ENCODE measurements at places on chromosomes 5 and 9.
A peak's percentile ranks its signal among the peaks of the same experiment; 100 is the strongest.

DNA sequence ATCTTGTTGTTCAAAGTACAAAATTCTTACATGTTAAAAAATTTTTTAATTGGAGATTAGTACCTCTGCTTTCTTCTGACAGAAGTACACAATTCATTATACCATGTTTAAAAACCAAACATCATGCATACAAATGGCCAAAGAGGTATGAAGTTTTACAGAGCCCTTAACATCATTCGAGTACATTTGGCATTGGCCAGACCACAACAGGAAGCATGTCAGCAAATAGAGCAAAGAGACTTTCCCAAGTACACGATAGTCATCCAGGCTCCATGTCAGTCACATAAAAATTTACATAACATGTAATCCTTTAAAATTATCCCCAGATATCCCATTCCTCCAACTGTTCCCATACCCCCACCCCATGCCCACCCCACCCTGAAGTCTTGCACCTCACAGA, 22.5 kb downstream of the HMGCS1 start:
- DNase-seq = no peak

- DNase-seq = no peak
Measured at GRCh38 chr9:87592554-87593358, 95.1 kb downstream of the DAPK1 start.

GRCh38 chr5:83340511-83340918, 131.0 kb upstream of the VCAN start:
- DNase-seq = no peak

DNA sequence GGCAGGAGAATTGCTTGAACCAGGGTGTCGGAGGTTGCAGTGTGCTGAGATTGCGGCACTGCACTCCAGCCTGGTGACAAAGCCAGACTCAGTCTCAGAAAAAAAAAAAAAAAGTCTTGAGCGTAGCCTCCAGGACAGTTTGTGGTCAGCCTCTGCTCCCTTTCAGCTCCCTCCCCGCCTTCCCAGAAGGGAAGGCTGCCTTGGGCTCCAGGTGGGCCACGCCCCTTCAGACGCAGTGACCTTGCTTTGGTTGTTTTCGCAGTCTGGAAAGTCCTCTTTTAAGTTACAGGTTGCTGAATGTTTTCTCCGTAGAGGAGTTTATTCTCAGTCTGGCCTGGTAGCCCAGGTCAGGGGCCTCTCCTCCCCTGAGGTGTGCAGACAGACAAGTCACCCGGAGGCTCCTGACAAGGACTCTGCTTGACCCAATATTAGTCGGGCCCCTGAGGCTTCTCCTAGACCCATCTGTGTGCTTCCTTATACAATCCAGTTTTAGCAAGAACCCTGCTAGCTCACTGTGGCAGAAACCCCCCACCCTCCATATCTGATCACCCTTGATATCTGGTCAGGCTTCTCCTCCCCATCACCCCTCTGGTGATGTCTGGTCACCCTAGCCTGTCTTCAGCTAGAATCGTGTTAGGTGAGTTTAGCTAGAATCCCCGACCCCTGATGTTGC, 31.6 kb upstream of the N4BP3 start:
- DNase-seq = no peak

- DNase-seq = no peak
Measured at GRCh38 chr5:23072179-23072578, 219.0 kb upstream of the CDH12 start.

DNA sequence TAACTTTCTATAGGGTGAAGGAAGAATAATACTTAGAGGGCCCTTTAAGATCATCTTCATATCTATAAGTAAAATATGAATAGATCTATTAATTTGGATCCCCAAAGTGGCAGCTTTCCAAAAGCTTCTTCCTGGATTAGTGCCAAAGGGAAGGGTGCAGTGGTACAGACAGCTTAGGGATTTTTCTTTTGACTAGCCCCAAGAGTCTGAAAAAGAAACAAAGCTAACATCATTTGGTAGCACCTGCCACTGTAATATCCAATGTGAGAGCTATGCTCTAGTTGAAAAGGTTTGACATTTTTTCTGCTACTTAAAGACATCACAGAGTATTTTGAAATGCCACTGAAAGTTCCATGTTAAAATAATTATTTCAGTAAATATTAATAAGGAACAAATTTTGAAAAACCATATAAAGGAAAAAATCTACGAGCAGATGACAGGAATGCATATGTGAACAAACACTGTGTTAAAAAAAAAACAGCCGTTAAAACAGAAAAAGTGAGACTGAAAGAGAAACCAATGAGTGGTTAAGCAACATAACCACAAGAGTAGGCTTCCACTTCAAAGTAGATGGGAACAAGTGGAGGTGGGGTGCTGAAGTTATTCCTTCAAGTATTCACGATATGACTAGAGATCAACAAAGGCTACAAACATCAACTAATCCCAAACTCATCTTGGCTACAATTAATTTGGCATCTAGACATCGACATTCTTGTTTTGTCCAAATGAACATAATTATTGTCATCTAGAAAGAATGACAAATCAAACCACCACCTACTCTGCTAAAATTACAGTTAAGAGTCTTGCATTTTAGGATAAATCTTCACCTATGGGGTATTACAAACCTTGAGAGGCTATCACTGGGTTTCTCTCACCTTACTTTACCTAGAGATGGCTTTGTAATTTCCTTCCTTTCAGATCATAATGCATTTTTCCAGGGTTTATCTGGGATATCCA, 137.5 kb downstream of the CPLANE1 start:
- peak; percentile 12 for DNase-seq

DNA sequence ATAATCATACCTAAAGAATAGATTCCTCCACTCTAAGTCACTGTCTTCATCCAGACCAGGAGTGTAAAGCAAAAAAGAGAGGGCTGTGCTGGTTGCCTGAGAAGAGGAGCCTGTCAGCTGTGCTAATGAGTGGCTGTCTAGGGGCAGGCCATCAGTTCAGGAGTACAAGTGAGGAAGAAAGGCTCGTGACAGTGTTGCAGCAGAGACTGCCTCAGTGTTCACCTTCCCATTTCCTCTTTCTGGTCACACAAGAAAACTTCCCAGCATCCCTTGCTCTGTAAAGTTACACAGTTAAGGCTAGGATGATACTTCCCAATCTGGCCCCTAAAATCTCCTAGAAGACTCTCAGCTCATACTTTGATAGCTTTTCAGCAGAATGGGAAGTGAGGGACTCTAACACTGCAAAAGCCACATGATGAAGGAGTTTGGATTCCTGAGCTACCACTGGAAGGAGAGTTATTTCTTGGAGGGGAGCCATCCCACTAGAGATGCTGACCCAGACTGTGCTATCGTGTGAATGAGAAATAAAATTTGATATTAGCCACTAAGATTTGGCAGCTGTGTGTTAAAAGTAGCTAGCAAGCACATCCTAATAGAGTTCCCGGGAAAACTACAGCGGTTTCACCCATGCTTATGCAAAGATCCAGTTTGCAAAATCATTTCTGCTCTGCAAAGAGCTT, 67.1 kb downstream of the ADAMTS12 start:
- no peak for DNase-seq

GRCh38 chr5:111954516-111955395, 197.8 kb upstream of the NREP start:
- no peak for DNase-seq

DNA sequence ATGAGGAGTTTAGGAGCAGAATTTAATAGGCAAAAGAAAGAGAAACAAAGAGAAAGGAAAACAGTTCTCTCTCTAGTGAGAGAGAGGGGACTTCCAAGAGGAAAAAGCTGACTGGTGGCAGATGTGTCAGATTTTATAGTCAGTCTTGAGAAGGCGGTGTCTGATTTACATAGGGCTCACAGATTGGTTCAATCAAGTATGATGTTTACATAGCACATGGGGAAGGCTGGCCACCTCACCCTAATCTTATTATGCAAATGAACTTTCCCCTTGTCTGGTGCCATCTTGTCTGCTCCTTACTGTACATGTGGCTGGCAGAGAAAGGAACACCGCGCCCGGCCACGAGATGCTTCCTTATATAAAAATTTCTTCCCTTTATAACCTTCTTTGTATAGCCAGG, 24.7 kb downstream of the UNC13B start:
- no peak for DNase-seq

GRCh38 chr9:112186695-112187094, 11.6 kb upstream of the SUSD1 start:
- no peak for DNase-seq

DNA sequence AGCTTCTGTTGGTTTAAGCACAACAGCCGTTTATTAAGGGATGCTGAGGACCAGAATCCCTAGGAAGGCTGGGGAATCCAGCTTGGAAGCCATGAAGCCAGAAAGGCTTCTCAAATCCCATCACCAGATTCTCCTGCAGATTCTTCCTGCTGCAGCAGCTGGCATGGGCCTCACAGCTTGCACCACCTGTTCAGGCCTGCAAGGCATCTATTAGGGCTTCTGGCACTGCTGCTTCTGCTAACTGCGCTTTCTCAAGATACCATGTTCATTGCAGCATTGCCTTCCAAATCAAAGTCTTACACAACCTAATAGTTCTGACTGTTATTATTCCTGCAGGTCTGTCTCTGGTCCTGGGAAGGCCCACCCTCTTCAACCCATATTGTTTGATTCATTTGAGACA, 51.2 kb upstream of the ZNF366 start:
- no peak for DNase-seq

DNA sequence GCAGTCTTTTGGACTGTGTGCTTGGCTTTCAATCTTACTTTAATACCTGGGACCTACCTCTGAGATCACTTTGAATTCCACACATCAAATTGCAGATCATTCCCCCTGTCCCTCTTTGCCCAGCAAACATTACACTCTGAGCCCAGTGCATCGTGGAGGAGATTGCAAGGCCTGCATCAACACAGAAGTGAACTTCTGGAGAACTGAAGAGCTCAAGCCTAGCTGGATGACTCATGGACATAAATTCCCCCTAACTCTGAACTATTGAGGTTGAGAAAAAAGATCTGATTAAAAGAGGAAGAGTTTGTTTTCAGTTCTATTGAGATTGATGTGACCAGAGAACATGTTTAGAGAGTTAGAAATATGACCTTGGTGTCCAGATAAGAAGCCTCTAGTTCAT, 316.0 kb upstream of the DMAC1 start:
- DNase-seq = no peak

- no peak for DNase-seq
Measured at GRCh38 chr5:29462241-29462640, 1731.2 kb upstream of the CDH6 start.

DNA sequence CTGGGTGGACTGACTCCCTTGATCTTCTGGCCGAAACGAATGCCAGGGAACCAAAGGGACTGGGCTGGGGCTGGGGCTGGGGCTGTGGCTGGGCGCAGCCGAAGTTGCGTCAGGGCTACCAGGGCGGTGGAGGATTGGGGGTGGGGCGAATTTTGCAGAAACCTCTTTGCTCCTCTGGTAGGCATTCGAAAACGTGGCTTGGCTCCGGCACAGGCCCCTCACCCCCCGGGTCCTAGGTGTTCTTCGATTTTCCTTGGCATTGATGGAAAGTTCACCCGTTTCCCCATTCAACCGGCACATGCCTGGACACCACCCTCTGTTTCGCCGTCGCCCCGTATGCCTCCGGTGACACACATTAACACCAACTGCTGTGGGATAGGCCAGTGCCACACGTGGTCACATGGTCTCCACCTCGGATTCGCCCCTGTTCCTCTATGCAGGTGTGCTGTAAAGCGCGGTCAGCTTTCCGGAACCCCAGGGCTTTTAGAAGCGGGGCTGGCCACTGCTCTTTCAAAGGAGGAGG, 477.1 kb downstream of the SPATA31A7 start:
- no peak for DNase-seq

GRCh38 chr9:126474206-126474765, 139.4 kb upstream of the LMX1B start:
- no peak for DNase-seq

GRCh38 chr5:108998216-108998615, 250.5 kb downstream of the FER start:
- no peak for DNase-seq

DNA sequence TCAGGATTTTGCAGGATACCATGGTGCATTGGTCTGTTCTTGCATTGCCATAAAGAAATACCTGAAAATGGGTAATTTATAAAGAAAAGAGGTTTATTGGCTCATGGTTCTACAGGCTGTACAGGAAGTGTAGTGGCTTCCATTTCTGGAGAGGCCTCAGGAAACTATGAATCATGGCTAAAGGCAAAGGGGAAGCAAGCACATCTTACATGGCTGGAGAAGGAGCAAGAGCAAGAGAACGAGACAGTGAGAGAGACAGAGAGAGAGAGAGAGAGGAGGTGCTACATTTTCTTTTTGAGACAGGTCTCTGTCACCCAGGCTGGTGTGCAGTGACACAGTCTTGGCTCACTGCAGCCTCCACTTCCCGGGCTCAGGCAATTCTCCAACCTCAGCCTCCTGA, 43.9 kb downstream of the P4HA2 start:
- no peak for DNase-seq

GRCh38 chr5:136127560-136127959, 5.1 kb upstream of the SMAD5 start:
- DNase-seq = no peak

GRCh38 chr5:13188371-13188770, 756.1 kb downstream of the DNAH5 start:
- DNase-seq = no peak

GRCh38 chr9:122186301-122186700, 26.6 kb downstream of the MORN5 start:
- no peak for DNase-seq

DNA sequence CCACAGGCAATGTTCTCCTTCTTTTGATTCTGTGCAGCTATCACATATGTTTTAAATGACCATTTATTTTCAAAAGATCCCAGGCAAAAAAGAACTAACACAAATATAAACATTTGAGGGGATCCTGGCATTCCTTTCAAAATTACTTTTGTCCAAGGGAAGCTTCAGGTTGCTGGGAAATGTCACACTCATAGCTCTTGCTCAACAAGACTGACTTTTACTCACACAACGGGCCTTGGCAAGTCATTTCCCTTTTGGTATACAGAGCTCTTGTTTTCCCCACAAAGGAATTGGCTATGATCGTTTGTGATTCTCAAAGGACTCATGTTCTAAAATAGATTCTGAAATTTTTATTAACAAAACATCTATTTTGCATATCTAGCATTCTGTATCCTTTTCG, 4.5 kb upstream of the PALM2AKAP2 start:
- no peak for DNase-seq

GRCh38 chr5:124199893-124200292, 546.5 kb downstream of the ZNF608 start:
- no peak for DNase-seq

- DNase-seq = no peak
Measured at GRCh38 chr9:96513622-96514021, 63.7 kb downstream of the HABP4 start.

DNA sequence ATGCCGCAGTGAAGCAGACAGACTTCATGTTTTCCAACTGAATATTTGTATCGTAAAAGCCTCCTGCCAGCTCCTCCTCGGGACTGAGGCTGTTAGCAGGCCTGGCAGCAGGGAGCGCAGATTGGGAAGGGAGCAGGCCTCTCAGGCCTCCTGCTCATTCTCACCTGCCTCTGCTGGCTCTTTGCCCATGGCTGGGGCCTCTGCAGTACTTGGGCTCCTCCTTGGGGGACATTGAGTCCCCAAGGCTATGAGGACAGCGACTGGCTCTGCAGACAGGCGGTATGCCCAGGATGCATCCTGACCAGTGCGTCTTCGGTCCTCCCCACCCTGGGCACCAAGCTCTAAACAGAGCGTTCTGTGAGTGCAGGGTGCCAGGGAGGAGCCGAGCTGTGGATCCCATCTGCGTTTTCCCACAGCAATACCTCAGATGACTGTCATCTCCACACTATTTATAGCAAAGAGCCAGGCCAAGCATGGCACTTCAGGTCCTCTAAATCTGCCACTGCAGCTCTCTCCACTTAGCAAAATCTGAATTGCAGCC, 38.7 kb downstream of the TSTD2 start:
- DNase-seq = no peak

All from activated naive CD4-positive, alpha-beta T cell treated with anti-CD3 and anti-CD28 coated beads, Interleukin-2, amount 50 U/mL, for 16 hours (primary cell).